CD4-positive, alpha-beta T cell (primary cell): ENCODE measurements at places on chromosomes 4 and X. TPM values are rescaled to one million over a fixed set of nuclear protein-coding genes. Genes with fewer than 3 reads are reported as not detected.

DNA sequence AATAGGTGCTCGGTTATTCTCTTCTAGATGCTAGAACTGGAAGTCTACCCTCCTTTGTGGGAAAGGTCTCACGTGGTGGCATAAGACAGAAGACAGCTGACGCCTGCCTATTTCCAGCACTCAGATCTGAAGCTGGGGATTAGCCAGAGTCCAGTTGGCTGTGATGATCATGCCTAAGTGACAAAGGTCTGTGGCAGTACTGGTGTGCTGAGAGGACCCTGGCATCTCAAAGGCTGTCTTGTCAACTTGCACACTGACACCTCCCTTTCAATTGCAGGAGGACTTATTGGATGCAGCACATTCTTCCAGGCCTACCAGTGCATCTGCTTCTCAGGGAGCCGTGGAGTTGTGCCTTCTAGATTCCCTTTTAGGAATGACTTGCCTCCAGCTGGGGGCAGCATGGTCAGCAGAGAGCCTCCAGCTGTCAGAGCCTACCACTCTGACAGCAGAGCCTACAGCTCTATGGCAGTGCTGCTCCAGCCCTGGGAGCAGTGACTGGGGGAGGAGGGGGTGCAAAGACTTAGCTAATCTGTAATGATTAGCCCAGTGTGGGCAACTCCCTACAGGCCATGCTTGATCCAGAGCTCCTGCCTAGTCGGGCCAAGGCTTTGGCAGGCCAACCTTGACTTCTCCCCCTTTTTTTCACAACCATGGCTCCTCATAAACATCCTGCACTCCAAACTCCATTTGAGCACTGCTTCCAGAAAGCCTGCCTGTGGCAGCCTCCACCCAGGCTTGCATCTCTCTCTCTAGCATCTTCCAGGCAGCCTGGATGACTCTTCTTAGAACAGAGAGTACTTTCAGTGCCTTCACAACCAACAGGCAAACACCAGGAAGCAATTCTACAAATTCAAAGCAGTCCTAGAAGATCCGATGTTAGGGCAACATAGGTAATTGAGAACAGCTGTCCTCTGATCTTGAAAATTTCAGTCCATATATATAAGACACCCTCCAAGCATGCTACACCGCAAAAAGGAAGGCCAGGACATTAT lies 13.8 kb upstream of the FGFBP2 start:
- no peak for DNase-seq
- H3K27ac ChIP-seq, result no peak overlapping the region
- H3K36me3 ChIP-seq, result no peaks in the 10 kb centered on the region

GRCh38 chr4:17765514-17766286 lies 15.7 kb downstream of the FAM184B start:
- no peak overlapping the region for H3K4me3 ChIP-seq
- no peaks in the 10 kb centered on the region for H3K4me1 ChIP-seq
- H3K27ac ChIP-seq, result no peak overlapping the region
- no peak for DNase-seq

GRCh38 chr4:6123541-6123940 lies 76.8 kb downstream of the JAKMIP1 start:
- H3K27me3 ChIP-seq, result no peaks in the 10 kb centered on the region
- H3K27ac ChIP-seq, result no peak overlapping the region
- no peaks in the 10 kb centered on the region for H3K36me3 ChIP-seq
- H3K4me1 ChIP-seq, result no peaks in the 10 kb centered on the region
- no peak for DNase-seq

SULT1E1 gene
- not detected for total RNA-seq
